ENCODE measurements at places on chromosomes 12 and 14. TPM values are rescaled to one million over a fixed set of nuclear protein-coding genes. Genes with fewer than 3 reads are reported as not detected.

GRCh38 chr12:114866331-114866730 lies 182.4 kb upstream of the TBX3 start:
- no peaks in the 10 kb centered on the region for H3K36me3 ChIP-seq
- no peak overlapping the region for H3K4me3 ChIP-seq

- no peaks in the 10 kb centered on the region for H3K36me3 ChIP-seq
- peak overlapping the region; percentile 68 for H3K27ac ChIP-seq
- no peak for DNase-seq
- H3K4me1 ChIP-seq, result peaks cover 32% of the 10 kb centered on the region
Observed at GRCh38 chr14:91348845-91349465, 68.7 kb downstream of the CCDC88C start.

Gene ZNF140
- 14.3 TPM for total RNA-seq

GRCh38 chr14:76585616-76586015 lies 175.7 kb upstream of the VASH1 start:
- no peak for DNase-seq
- H3K4me3 ChIP-seq, result no peak overlapping the region

- H3K27me3 ChIP-seq, result no peaks in the 10 kb centered on the region
- DNase-seq, result no peak
- no peak overlapping the region for H3K4me3 ChIP-seq
Observed at GRCh38 chr14:54446161-54446693, 5.1 kb upstream of the CNIH1 start.

- no peak for DNase-seq
- H3K27me3 ChIP-seq, result peaks cover 16% of the 10 kb centered on the region
- H3K4me1 ChIP-seq, result no peaks in the 10 kb centered on the region
- H3K4me3 ChIP-seq, result no peak overlapping the region
- no peaks in the 10 kb centered on the region for H3K36me3 ChIP-seq
Observed at GRCh38 chr12:130031041-130031440, 127.2 kb upstream of the TMEM132D start.

Gene HOXC13
- total RNA-seq, result 93.5 TPM

Gene CLEC4D
- total RNA-seq, result not detected

- peaks cover 5% of the 10 kb centered on the region for H3K27me3 ChIP-seq
- H3K36me3 ChIP-seq, result no peaks in the 10 kb centered on the region
- no peak for DNase-seq
- no peak overlapping the region for H3K27ac ChIP-seq
Observed at GRCh38 chr14:85533023-85533860, 3.3 kb downstream of the FLRT2 start.

DNA sequence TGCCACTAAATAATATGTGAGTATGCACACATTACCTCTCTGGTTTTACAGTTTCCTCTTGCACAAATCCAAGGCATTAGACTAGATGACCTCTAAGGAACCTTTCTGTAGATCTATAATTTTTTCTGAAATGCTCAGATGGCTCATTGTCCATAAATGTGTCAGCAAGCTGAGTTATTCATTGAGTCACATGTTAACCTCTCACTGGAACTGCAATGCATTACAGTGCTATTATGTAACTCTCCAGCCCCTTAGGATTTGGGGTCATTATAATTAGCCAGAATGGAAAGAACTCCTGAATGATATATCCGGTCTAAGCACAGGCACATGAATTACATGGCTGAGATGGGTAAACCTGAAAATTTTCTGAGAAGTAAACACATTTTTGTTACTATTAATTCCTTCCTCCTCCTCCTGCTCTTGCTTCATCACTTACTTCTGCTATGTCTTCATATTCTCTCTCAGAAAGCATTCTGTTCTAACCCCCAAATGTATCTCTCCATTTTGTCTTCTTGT lies 20.3 kb upstream of the DRAM1 start:
- no peak overlapping the region for H3K4me3 ChIP-seq
- H3K36me3 ChIP-seq, result no peaks in the 10 kb centered on the region
- no peaks in the 10 kb centered on the region for H3K27me3 ChIP-seq
- H3K4me1 ChIP-seq, result no peaks in the 10 kb centered on the region

GRCh38 chr14:61726778-61727658 lies 31.7 kb downstream of the HIF1A start:
- H3K27me3 ChIP-seq, result no peaks in the 10 kb centered on the region
- H3K4me1 ChIP-seq, result no peaks in the 10 kb centered on the region
- DNase-seq, result no peak
- H3K4me3 ChIP-seq, result no peak overlapping the region

- H3K36me3 ChIP-seq, result no peaks in the 10 kb centered on the region
- H3K4me1 ChIP-seq, result no peaks in the 10 kb centered on the region
- no peaks in the 10 kb centered on the region for H3K27me3 ChIP-seq
Observed at GRCh38 chr14:79436335-79436734, 775.0 kb downstream of the DIO2 start.

Measured in Panc1 (cell line).